Activated naive CD8-positive, alpha-beta T cell treated with anti-CD3 and anti-CD28 coated beads for 36 hours (primary cell): ENCODE measurements at places on chromosomes 2 and 18. TPM values are rescaled to one million over a fixed set of nuclear protein-coding genes. Genes with fewer than 3 reads are reported as not detected.

DNA sequence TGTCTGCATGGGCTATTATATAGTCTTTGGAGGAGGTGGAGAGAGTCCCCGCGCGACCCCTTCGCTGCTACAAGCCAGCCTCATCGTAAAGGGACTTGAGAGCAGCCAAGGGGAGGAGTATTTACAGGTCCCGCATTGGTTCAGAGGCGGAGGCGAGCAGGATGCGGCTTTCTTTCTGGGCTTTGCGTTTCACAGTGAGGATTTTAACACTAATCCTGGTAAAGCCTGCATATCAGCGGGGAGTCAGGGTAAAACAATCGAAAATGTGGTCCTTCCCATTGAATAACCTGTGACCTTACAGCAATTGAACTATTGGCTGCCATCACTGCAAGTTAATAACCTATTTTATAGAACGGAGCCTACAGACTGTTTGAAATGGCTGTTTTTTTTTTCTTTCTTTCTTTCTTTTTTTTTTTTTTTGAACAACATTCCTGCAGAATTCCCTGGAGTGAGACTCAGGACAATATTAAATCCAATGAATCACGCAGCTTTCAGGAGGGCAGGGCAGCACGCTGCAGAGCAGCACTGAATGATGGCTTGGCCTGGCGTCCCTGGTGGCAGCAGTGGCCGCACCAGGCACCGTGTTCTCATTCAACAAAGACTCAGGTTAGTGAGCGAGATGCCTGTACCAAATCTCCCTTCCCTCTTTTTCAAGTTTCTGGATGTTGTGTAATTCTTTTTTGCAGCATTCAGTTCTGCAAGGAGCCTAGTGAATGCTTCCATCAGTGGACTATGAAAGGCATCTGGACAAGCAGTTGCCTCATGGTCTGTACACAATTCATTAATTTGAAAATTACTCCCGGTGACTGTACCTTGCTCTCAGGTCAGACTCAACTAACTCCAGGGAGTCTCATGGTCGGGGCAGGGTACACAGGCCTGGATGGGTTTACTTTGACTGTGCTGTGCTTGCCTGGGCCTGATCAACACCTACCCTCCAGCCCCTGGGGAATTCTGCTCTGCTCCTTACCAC is 19.8 kb downstream of the SMIM21 start:
- peaks cover 4% of the 10 kb centered on the region for H3K27me3 ChIP-seq
- H3K4me1 ChIP-seq: peaks cover 8% of the 10 kb centered on the region
- no peaks in the 10 kb centered on the region for H3K36me3 ChIP-seq
- no peak for DNase-seq
- no peak overlapping the region for H3K4me3 ChIP-seq
- H3K27ac ChIP-seq: no peak overlapping the region

- no peaks in the 10 kb centered on the region for H3K27me3 ChIP-seq
- H3K4me1 ChIP-seq: peaks cover 13% of the 10 kb centered on the region
- no peak overlapping the region for H3K4me3 ChIP-seq
- no peak overlapping the region for H3K27ac ChIP-seq
- DNase-seq: no peak
Measured at GRCh38 chr2:190599073-190599472, 49.8 kb upstream of the NAB1 start.

The LHCGR gene
- not detected for total RNA-seq

The TDRD15 gene
- total RNA-seq: not detected
